ENCODE measurements at places on chromosomes 13 and 19.

DNA sequence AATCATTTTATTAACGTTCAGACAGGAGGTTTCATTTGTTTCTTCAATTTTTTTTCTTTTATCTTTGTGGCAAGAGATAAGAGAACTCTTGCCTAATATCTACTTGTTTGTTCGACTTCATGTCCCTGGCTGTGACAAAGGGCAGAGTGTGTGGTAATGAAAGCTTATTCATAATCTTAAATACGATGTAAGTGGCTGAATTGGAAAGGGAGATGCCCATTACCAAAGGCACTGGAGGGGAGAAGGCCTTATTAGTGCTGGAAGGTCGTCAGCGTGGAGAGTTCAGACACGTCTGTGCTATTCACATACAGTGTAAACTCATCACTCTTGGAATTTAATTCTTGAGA is 54.0 kb downstream of the RFC3 start:
- no peak for DNase-seq

DNA sequence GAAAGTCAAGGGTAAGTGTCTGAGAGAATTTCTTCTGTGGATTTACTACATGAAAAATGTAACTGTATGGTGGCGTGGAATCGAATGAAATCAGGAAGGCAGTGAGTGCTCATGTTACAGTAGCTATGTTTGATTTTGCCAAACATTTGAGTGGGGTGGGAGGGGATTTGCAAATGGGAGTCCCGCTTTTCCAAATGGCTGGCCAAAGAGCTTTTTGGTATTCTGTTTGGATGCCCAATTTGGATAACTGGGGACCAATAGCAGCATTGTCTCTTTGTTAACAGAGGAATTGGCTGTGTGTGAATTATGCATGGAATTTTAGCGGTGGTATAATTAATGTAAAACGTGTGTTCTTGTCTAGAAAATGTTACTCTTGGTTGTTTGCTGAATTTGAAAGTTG is 17.8 kb downstream of the HNRNPM start:
- no peak for DNase-seq

DNA sequence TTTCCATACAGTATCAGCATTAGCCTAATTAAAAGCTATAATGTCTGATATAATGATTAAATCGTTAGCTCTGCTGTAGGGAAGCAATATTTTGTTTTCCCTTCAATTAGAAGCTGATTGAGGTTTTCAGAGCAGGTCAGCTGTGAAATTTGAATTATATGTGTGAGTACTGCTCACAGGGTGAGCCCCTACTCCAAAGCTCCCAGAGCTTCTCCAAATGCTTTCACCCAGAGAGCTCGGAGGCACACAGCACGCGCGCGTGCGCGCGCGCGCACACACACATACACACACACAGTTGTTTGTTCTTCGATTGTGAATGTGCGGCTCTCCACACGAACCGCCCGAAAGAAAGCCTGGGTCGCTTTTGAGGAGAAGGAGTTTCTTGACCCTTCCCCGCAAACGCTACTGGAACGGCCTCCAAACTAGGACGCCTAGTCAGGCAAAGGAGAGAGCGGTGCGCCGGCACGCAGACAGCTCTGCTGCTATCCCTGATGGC is 4.8 kb upstream of the SOX1 start:
- DNase-seq: no peak

GRCh38 chr19:52938761-52939160 is 15.5 kb upstream of the ZNF888 start:
- no peak for DNase-seq

DNA sequence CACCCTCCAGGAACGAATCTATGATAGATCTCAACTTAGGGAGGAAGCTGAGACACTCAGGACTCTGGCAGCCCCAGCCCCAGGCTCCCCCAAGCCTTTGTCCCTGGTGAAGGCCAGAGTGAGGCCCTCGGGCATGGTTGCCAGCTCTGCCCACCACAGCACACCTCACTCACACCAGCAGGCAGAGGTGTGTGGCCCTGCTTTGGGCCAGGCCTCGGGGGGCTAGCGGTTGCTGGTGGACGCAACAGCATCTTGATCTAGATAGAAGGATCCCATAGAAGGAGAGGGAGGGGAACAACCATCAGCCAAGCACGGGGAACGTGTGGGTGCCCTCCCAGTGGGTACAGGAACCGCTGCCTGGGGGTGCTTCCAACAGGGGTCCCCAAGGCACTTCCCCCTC is 36.7 kb downstream of the DNMT1 start:
- no peak for DNase-seq

GRCh38 chr19:52943884-52944643 is 18.6 kb downstream of the ZNF816 start:
- DNase-seq: no peak

- no peak for DNase-seq
Measured at GRCh38 chr13:96795670-96796069, 198.6 kb downstream of the OXGR1 start.

DNA sequence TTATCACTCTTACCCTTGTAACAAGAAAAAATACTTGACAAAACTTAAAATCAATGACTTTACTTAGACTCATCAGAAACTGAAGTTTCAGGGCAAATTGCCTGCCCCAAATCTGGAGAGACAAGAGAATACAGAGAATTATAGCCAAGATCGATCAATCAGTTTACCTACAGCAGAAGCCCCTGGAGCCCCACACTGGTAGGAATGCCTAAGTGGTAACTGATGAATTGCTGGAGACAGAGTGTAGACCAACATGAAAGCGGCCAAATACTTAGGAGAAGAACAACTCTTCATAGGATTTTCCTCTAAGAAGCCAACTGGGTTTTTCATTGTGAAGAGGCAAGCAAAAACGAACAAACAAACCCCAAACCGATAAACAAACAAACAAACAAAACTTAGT is 1430.0 kb downstream of the EFNB2 start:
- DNase-seq: no peak

- DNase-seq: peak; percentile 91
Measured at GRCh38 chr13:36818804-36819738, at the start of gene RFXAP. TSS of gene RFXAP (plus strand) at chr13:36819222. CDS start at chr13:36819358, 136 bp downstream.

GRCh38 chr13:76223999-76224398 is 587.9 kb downstream of the LMO7 start:
- DNase-seq: no peak

DNA sequence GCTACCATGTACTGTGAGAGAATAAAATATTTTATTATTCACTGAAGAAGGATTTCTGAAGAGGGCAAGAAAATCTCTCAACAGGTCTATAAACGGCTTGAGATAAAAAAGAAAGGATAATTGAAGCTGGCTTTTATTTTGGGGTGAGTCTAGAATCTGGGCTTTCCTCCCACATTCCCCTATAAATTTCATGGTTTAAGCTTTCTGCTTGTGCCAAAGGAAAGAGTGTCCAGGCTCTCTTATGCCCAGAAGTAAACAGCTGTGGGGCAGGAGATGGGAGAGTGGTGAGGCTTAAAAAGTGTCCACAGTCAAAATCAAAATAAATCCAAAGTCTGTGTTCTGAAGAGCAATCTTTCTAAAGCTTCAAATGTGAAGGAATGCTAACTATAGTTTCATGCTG is 942.2 kb upstream of the MIR17HG start:
- DNase-seq: no peak

DNA sequence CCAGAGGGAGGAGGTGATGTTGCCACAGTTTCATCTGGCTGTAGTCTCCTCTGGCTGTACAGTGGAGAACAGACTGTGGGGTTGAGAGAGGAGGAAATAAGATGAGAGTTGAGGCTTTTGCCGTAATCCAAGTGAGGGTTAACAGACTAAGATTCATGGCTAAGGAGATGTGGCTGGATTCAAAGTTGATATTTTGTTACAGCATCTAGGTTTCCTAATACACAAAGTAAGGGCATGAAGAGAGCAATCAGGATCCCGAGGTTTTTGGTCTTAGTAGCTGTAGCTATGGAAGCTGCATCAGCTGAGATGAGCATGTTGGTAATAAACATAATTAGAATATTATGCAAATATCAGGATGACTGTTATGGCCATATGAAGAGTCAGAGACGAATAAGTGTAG is 1.4 kb downstream of the ZNF776 start:
- DNase-seq: no peak

GRCh38 chr13:23695711-23696464 is 125.7 kb downstream of the TNFRSF19 start:
- DNase-seq: peak; percentile 40

- no peak for DNase-seq
Measured at GRCh38 chr19:10654610-10655456, 687 bp downstream of the ILF3 start.

GRCh38 chr13:27977476-27978300 is 8.6 kb upstream of the CDX2 start:
- DNase-seq: no peak

DNA sequence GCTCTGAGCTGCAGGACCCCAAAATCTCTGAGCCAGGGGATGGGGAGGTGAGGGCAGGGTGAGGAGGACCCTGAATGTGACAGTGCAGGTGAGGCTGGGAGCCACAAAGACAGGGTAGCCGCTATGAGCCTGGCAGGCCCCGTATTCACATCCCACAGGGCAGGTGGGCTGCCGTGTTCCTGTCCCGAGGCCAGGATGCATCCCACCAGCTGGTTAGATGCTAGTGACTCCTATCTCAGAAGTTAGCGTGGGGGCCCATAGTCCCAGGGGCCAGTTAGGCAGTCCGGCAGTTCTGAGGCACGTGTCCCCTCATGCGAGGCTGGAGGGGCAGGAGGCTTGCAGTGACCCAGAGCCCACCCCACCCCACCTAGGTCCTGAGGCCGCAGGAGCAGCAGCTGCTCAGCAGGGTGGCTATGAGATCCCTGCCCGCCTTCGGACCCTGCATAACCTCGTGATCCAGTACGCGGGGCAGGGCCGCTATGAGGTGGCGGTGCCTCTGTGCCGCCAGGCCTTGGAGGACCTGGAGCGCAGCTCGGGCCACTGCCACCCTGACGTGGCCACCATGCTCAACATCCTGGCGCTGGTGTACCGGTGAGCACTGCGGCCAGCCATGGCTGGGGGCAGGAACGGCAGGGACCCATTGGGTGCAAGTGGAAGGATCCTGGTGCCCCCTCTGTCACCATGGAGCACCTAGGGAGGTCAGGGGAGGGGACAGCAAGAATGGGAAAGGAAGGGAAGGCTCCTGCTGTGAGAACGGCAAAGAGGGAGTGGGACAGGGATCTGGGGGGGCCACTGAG is 7.2 kb downstream of the KLC3 start:
- no peak for DNase-seq

- DNase-seq: no peak
Measured at GRCh38 chr13:93108111-93108601, 118.5 kb upstream of the GPC6 start.

- no peak for DNase-seq
Measured at GRCh38 chr13:53014495-53015443, 13.8 kb upstream of the OLFM4 start.

- DNase-seq: no peak
Measured at GRCh38 chr19:49326165-49326704, 1.2 kb upstream of the SLC6A16 start.

DNA sequence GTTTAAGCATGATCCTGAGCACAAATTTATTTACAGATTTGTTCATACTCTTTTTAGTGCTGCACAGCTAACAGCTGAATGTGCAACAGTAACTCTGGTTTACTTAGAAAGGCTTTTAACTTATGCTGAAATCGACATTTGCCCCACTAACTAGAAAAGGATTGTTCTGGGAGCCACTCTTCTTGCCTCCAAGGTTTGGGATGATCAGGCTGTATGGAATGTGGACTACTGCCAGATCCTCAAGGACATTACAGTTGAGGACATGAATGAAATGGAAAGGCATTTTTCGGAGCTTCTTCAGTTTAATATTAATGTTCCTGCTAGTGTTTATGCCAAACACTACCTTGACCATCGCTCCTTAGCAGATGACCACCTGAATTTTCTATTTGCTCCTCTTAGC is 16.0 kb downstream of the ZNF100 start:
- DNase-seq: no peak

DNA sequence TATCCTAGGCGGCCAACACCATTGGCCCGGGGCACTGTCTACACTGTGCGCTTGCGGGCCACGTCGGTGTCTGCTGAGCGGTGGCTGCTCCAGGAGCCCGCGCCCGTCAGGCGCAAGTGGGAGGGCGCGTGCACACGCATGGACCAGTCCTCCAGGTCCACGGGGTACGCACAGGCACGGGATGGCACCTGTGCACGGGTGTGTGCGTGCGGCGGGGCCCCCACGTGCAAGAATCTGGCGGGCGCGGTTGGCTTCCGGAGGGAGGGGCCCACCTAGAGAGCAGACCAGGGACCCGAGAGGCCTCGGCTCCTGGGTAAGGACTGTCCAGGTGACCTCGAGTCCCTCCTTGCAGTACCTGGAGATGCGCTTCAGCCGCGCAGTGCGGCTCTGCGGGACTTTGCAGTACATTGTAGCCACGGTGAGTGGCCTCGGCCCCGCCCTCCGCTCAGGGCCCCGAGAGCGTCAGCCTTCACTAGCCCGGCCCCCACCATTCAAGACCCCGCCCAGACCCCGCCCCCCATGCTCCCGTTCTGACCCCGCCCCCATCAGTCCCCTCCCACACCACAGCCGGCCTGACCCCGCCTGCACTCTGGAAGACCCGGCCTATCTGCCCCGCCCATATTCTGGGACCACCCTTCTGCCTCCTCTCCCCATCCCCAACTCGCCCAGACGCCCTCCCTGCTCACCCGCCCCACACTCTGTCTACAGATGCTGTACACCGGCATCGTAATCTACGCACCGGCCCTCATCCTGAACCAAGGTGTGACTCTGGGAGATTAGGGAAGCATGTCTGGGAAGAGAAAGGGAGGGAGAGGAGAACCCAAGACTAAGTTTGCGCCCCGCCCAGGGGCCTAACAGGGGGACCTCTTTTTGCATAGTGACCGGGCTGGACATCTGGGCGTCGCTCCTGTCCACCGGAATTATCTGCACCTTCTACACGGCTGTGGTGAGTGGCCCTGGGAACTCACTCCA is 2.3 kb downstream of the SLC5A5 start:
- peak; percentile 53 for DNase-seq

GRCh38 chr13:43664700-43665191 is 122.0 kb downstream of the ENOX1 start:
- DNase-seq: no peak

- no peak for DNase-seq
Measured at GRCh38 chr19:16897856-16898161, 9.0 kb downstream of the F2RL3 start.

GRCh38 chr13:28373810-28374209 is 121.1 kb downstream of the FLT1 start:
- no peak for DNase-seq

DNA sequence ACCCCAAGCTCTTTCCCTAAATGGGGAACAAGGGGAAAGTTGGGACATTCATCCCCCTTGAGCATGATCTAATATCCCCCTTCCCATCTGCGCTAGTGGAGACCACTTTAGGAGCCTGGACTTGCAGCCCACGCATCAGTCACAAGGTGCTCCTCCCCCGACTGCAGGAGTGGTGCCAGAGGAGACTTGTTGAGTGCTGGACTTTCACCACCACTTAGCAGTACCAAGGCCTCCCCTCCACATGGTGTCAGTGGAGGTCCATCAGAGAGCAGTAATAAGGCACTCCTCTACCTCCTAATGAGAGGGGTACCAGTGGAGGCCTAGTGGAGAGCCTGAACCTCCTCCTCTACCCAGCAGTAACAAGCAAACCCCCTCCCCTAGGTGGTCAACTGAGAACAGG is 22.5 kb downstream of the CAB39L start:
- no peak for DNase-seq

- no peak for DNase-seq
Measured at GRCh38 chr13:111539252-111539651, 218.8 kb downstream of the TEX29 start.
